ENCODE measurements at places on chromosomes 13 and 19. TPM values are rescaled to one million over a fixed set of nuclear protein-coding genes. Genes with fewer than 3 reads are reported as not detected.

DNA sequence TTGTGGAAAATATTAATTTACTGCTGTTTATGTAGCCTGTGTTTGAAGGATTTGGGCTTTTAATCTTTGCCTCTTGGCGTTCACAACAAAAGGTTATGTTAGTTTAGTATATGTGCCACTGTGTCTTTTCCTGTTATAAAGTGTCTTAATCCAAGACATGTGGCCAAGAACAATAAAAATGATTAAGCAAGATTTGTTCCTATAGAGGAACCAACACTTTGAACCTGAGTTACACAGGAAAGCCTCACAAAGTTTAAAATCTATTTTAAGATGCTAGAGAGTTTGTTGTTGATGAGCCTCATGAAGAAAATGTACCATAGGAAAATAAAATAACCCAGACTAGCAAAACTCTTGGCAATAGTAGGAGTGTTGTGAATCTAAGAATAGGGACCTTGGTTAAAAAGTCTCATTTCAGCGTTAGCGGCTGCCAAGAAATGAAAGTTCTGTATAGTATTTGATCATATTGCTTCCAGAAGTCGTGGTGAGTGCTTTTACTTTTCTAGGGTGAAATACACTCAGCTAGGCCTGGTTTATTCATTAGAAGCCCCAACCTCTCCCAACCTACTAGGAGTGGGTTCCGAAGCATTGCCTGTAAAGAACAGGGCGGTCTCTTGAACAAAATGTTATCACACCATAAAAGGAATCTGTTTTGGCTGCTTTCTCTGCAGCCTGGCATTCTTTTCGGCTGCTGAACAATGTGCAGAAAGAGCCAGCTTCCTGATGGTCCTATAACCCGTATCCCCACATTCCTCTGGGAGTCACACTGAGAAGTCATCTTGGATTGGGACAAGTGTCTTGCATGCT, 102.6 kb downstream of the LRCH1 start:
- DNase-seq, result no peak

Gene CGB3
- not detected for polyA plus RNA-seq

Gene CLDN10
- not detected for polyA plus RNA-seq

Gene TMEM59L
- 4.6 TPM for polyA plus RNA-seq

- no peak for DNase-seq
These were observed 31.2 kb downstream of the MPHOSPH8 start for GRCh38 chr13:19664481-19665230.

DNA sequence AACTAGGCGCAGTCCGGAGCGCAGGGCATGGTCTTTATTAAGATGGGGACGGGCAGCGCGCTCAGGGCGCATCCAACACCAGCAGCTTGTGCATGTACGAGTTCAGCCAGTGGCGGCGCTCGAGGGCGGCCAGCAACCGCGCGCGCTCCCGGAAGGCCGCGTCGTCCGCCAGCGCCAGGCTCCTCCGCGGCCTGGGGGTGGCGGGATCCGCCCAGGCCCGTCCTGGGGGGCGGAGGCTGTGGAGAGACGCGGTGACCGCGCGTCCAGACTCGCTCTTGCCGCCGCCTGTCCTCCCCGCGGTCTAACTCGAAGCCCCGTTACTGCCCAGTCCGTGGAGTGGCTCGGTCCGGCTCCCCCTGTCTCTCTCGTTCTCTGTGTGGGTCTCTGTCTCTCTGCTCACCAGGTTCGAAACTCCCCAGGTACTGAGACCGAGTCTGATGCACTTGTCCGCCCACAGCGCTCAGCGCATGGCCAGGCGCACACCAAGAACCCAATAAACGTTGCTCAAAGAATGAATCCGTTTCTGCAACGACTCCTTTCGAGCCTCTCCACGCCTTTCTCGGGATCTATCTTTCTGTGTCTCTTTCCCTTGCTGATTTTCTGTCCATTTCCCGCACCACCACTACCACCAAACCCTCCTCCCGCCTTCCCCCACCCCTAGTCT, 702 bp downstream of the PTH2 start:
- peak; percentile 89 for DNase-seq

- DNase-seq, result no peak
These were observed 26.0 kb downstream of the FPR3 start for GRCh38 chr19:51820831-51821446.

DNA sequence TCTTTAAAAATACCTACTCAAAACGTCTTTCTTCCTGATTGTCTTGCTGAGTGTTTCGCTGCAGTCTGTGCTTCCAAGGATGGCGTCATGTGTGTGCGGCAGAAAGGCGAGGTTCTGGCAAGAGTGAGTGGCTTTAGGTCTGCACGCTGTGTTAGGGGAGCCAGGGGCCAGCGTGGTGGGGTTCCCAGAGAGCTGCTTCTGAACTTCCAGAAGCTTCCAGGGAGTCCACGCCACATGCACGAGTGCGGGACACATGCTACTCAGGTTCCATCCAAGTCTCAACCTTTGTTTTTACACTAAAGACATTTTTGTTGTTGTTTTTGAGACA, 67.9 kb downstream of the ATP11A start:
- DNase-seq, result no peak

Gene ATP13A1
- 29.9 TPM for polyA plus RNA-seq

Gene TMEM205
- 92.6 TPM for polyA plus RNA-seq

Gene CD177
- polyA plus RNA-seq, result 0.05 TPM

Gene GPR183
- polyA plus RNA-seq, result not detected

DNA sequence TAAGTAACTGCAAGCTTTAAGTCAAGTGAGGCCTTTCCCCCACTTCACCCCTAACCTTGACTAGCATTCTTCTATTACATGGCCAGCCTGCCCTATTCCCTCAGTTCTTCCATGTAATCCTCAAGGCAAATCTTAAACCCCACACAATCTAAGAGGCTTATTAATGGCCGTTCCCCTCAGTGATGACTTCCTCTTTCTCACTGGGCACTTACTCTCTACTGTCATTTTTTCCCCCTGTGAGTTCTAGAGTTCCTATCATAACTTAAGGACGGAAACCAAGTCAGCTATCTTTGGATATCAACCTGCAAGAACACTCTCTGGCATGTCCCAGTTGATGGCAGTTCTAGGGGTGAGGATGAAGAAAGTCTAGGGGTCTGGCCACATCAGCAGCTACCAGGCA, 131.2 kb downstream of the DCLK1 start:
- DNase-seq, result no peak

Gene KLK15
- polyA plus RNA-seq, result not detected

DNA sequence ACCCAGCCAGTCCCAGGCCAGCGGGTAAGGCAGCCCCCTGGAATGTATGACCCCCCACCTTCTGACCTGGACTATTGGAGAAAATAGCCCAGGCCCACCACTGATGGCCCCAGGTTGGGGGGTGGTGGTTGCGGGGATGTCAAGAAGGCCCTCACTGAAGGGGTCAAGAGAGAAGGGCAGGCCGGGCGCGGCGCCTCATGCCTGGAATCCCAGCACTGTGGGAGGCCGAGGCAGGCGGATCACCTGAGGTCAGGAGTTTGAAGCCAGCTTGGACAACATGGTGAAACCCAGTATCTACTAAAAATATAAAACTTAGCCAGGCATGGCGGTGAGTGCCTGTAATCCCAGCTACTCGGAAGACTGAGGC, 1.5 kb upstream of the ADAMTSL5 start:
- no peak for DNase-seq

DNA sequence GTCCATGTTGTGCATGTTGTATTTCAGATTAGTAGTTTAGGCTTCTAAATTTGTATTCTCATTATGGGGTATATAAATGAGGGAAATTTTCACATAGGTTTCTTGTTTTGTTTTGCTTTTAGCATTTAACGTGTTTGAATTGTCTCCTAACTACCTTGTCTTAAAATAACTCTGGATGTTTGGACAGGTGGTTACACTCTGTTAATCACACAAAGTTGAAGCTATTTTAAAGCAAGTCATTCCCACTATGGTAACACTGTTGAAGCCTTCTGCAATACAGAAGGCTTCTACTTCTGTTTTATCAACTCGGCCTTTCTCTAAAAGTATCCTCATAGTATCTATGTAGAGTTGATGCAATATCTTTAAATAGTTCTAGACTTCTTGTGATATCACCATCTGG, 245.3 kb upstream of the HTR2A start:
- no peak for DNase-seq

DNA sequence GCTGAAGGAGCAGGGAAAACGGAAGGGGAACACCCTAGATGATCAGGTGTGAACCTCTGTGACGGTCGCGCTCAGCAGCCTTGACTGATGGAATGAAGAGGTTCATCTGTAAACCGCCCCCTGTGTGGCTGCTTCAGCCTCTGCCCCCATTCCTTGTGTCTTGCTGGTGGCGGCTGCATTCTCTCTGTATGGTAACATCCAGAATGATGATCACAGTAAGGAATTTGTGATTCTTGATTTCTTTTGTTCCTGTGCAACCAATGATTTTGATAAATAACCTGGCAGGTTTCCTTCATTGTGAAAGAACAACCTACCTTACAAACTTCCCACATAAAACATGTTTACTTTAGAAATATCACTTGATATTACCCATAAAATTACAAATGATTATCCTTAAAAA, 118.7 kb upstream of the MCF2L start:
- DNase-seq, result no peak

Gene CYP2A6
- not detected for polyA plus RNA-seq

Gene SHISA7
- polyA plus RNA-seq, result 0.01 TPM

GRCh38 chr13:20513466-20513995, 12.1 kb downstream of the CRYL1 start:
- no peak for DNase-seq

GRCh38 chr19:7595466-7596133, at the start of gene CAMSAP3:
CAMSAP3 (plus strand) TSS chr19:7595863; CDS start chr19:7596003, 140 bp downstream.
- DNase-seq, result no peak

DNA sequence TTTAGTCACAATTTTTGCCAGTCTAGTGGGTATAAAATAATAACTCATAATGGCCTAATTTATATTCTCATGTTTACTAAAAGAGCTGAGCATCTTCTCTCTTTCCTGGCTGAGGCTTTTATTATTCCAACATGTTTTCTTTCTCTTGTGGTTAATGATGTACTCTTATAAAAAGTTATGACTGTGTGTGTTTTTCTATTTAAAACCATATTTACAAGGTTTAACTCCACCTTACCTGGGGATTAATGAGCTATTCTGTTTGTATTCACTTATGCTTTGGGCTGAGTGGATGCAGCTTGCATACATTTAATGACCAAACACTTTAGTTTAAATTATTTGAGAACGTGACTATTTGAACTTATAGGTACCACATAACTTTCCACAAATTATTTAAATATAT, 1365.7 kb upstream of the SLC10A2 start:
- no peak for DNase-seq

- no peak for DNase-seq
These were observed 232.4 kb downstream of the LHFPL6 start for GRCh38 chr13:39370554-39370953.

DNA sequence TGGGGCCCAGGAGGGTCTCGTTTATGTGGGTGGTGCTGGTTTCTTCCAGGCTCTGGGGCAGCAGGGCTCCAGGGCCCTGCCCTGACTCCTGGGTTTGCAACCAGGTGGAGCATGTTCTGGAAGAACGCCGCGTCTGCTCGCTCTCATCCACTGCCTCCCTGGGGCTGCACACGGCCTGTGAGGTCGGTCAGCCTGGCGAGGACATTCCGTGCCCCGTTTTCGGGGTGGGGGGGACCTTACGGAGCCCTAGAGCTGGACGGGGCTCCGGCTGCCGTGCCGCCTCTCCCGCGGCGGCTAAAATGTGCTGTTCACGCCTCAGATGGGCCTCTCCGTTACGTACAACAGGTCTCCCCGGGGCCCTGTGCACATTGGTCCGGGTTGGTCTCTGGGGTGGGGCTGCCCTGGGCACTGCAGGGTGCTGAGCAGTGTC, 3.3 kb downstream of the GNA11 start:
- DNase-seq, result no peak

DNA sequence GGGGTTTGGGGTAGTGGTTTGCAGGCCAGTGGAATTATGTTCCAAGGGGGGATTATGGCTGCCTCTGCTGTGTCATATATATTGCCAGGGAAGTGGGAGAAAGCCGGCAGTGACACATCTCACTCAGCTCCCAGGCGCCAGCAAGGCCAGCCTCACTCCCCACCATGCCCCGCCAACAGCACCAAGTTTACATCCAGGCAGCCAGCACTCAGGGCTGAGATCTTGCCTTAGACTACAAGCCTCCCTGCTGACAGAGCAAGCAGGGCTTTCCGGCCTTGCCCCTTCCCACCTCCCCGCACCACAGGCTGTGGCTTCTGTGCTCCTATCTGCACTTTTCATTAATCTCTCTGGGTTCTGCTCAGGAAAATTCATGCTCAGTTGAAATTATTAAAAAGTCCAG, 385.1 kb downstream of the MZT1 start:
- DNase-seq, result no peak

GRCh38 chr19:49801966-49802661, 11.0 kb downstream of the FUZ start:
- no peak for DNase-seq

DNA sequence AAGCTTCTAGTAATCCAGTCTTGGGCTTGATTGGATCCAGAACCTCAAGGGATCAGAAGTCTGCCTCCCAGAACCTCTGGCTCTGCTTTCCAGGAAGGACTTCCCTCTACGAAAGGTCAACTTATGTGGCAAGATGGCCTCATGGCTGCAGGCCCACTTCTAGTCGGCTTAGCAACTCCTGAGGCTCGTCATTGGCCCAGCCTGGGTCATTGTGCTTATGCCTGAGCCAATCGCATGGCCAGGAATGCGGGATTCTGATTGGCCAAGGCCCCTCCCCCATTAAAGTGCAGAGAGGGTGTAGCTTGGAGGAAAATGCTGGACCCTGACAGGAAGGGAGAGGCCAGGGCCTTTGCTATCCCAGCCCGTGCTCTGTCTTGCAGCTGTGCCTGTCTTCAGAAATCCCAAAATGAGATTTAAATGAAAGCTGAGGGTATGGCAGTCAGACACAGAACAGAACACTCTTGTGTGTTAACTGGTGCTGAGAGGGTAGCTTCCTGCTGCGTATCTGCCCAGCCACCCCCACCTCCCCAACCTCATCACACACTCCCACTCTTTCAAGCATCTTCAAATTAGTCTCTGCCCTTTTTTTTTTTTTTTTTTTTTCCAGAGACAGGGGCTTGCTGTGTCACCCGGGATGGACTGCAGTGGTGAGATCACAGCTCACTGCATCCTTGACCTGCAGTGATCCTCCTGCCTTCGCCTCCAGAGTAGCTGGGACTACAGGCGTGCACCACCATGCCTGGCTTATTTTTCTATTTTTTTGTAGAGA, 5.5 kb upstream of the CCNE1 start:
- DNase-seq, result peak; percentile 89
